ENCODE measurements at places on chromosomes 7 and 10.

DNA sequence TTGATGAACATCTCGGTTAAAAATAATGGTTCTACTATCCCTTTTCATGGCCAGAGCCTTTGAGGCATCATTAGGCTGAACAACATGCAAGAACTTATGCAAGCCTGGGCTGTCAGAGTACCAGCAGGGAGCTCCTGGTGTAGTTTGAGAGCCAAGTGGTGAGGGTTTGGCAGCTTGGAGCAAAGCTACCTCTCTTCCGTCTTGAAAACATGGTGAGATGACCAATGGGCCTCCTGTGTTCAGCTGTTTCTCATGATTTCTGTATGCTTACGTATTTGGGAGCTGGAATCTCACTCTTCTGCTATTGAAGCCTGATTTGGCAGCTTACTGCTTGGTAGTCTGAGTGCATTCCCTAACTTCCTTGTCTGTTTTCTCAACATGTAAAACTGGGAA, 150.4 kb downstream of the CXCL12 start:
- peak; percentile 48 for ATAC-seq

GRCh38 chr7:146773506-146773905, 656.9 kb downstream of the CNTNAP2 start:
- ATAC-seq, result no peak

- ATAC-seq, result no peak
Measured at GRCh38 chr10:77264107-77264506, 373.5 kb downstream of the KCNMA1 start.

DNA sequence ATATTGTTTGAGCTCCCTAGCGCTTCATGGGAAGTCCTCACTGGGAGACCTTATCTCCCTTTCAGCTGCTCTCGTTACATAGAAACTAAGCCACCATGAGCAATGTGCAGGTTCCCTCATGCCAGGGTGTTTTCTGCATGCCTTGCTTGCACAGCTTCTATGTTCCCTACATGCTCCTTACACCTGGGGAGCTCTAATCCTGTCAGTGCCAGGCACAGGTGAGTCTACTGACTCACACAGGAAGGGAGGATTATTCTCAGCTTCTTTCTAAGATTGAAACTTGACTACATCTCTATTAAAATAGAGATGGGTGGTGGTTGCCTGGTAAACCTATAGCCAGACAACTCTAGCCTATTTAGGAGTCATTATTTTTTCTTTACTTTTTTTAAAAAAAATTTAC, 375.7 kb upstream of the CDC14C start:
- no peak for ATAC-seq

DNA sequence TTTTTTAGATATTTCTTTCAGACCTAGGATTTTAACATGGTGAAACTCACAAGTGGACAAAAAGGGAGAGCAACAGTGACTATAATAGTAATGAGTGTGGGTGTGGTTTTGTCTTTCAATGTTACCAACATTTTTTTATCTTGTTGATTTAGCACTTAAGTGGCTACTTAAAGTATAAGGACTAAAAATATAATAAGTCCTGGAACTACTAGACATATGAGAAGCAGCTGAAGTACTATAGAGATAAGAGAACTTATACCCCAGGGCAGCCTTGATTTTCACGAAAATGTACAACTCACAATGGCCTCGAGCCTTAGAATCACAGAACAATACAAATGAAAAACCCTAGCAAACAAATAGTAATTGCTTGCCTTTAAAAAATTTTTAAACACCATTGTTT, 1151.8 kb downstream of the TYW1 start:
- no peak for ATAC-seq

DNA sequence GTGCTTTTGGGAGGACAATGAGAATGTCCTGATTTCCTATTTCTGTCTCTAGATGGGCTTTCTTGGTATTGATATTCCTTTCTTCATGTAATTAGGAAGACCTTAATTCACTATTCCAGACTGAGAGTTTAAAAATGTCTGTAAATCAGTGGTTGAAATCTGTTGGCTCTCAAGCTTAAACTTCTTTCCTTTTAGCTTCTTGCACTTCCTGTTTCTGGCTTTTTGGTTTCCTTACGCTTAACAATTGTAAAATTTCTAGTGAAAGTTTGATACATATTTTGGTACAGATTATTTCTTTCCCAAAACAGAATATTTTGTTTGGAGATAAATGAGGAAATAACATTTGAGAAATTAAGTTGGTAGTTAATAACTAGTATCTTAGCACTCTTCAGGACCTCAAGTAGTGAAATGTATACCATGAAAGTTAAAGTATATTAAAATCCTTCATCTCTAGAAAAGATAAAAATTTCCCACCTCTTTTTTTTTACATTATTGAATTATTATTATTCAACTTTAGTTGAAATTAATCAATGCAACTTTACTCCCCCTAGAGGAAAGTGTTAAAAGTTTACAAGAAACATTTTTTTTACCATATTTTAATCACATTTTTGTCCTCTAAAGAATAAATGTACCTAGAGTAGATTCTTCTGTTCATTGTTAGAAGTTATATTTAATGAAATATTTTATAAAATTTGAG, 137.2 kb downstream of the PHTF2 start:
- ATAC-seq, result no peak

DNA sequence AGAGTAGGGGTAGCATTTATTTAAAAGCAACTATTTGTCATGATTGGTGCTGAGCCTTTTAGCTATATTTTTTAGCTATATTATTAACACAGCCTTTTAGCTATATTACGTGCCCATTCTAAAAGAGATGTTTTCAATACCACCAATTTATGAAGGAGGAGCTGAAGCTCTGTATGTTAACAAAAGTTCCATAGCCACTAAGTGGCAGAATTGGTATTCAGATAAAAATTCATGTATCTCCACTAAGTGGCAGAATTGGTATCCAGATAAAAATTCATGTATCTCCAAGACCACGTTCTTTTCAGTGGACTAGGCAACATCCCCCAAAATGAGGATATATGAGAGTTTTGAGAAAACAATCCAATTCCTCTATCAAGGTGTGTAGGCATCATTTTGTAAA, 268.6 kb downstream of the HGF start:
- no peak for ATAC-seq

DNA sequence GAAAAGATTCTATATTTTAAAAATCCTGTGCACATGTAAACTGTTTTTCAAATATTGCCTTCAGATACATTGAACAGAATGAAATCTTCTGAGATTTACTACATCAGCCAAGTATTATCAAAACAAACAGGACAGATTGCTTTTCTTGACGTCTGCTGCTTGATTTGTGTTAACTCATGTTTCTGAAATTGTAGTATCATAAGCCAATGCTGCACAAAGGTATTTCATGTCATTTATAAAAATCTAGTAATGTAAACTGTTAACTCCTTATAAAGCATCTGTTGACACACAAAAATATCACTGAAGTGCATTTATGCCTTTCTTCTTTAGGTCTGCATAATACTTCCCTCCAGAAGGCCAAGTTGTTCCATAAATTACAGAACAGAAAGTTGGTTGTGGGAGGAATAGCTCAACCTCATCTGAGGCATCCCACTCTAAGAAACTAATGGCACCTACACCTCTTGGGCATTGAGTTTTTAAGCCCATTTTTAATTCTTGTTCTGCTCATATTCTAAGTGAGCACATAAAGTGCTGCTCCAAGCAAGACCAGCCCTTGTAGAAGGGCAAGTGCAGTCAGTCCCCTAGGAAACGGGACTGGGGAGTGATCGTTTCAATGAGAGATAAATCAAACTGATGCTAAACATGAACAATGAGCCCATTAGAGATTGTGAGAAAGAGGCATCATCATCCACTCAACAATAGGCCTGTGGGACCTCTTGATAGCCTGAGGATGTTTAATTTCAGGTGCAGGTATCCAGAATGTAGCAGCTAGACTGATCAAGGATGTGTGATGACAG, 28.5 kb downstream of the CAV1 start:
- ATAC-seq, result no peak

DNA sequence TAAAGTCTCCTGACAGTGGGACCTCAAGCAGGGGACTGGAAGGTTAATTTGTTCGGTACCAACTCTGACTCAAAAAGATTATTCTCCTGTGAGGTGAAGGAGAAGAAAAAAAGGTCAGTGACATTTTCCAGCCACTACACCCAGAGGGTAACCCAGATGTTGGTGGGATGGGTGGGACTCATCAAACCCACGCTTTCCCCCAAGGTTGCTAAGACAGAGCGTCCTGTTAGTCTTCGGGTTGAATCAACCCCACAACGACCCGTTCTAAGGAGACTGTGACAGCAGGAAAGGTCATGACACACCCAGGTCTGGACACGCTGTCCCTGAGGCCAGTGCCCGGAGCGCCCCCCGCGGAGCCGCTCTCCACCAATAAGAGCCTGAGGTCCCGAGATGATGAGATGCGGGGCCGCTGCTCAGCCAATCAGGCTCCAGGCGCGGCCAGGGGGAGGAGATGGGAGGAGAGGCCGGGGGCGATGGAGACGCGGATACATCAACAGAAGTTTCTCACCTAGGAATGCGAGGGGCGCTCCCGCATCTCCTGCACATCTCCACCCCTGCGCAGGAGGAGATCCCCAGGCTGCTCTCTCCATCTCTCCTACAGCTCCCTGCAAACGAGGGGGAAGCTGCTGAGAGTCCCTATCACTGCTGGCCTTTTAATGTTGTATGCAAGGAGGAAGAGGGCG, at the start of gene WNT16:
TSS of gene WNT16 (plus strand) at position 493 of the 683 bp plus-strand sequence. CDS start 293 bp downstream, outside the sequence.
- ATAC-seq, result no peak

DNA sequence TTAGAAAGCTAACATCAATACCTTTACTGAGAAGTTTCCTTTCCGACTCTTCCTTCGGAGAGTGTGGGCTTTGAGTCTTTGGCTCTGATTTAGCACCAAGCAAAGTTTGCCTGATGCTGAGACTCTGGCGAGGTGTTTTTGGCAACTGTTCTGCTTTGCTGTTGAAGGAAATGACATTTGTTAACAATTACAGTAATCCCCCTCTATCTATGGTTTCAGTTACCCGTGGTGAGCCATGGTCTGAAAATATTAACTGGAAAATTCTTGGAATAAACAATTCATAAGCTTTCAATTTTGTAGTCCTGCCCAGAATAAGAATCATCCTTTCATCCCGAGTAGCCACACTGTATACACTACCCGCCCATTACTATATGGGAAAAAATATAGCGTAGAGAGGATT, 126.3 kb downstream of the ARHGAP21 start:
- ATAC-seq, result no peak

DNA sequence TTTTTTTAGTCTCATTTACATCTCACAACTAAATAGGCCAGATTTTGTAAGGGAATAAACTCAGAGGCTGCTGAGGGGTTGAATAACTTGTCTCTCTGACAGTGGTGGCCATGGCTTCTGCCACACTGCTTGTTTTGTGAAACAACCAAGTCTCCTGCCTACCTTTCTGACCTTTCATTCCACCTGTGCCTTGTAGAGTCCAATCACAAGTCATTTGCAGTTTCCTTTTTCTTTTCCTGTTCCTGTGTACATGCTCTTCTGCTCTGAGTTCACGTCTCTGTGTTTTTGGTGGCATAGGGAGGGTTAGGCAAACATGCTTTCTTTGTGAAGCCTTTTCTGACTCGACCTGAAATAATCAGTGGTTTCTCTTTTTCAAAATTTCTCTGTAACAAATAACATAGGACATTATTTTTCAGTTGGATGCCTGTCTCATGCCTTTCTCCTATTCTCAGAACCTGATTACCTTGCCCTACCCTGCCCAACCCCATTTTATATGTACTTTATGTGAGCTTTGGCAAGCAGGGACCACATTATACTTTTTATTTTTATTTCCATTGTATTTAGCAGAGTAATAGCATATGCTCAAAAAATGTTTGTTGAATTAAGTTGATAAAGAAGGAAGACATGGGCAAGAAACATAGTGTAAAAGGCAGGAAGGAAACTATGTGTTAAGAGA, 81.7 kb downstream of the HDAC9 start:
- no peak for ATAC-seq

- ATAC-seq, result no peak
Measured at GRCh38 chr7:127913686-127914085, 117.6 kb downstream of the LRRC4 start.

GRCh38 chr7:134060874-134061273, 66.3 kb upstream of the LRGUK start:
- ATAC-seq, result no peak

GRCh38 chr10:90805206-90805605, 52.6 kb downstream of the HTR7 start:
- no peak for ATAC-seq

DNA sequence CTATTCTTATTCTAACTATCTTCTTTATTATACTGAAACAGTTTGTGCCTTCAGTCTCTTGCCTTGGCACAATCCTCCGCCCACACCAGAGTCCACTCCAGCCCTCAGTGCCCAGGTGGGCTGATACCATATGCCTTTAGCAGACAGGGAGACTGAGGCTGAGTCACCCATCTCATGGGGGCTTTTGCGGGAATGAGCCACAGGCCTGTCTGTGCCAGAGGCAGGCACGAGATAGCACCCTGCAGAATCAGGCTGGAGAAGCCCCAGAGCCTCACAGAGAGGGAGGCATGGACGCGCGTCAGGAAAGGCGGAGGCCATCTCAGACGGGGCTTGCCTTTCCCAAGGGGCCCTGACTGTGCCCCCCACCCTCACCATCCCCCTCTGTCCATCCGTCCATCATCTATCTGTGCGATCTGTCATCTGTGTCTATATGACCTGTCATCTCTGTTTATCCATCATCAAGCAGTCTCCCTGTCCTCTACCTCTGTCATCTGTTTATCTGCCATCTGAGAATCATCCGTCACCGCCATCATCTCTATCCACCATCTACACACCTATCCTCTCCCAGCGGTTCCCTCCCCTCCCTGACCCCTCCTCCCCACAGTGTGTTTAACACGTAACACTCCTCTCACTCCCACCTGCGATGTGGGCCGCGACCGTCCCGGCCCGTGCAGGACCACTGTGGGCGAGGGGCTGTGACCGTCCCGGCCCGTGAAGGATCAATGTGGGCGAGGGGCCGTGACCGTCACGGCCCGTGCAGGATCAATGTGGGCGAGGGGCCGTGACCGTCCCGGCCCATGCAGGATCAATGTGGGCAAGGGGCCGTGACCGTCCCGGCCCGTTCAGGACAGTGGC, 7.3 kb upstream of the ADAP1 start:
- no peak for ATAC-seq

GRCh38 chr10:78250313-78251015, 216.8 kb downstream of the RPS24 start:
- no peak for ATAC-seq

DNA sequence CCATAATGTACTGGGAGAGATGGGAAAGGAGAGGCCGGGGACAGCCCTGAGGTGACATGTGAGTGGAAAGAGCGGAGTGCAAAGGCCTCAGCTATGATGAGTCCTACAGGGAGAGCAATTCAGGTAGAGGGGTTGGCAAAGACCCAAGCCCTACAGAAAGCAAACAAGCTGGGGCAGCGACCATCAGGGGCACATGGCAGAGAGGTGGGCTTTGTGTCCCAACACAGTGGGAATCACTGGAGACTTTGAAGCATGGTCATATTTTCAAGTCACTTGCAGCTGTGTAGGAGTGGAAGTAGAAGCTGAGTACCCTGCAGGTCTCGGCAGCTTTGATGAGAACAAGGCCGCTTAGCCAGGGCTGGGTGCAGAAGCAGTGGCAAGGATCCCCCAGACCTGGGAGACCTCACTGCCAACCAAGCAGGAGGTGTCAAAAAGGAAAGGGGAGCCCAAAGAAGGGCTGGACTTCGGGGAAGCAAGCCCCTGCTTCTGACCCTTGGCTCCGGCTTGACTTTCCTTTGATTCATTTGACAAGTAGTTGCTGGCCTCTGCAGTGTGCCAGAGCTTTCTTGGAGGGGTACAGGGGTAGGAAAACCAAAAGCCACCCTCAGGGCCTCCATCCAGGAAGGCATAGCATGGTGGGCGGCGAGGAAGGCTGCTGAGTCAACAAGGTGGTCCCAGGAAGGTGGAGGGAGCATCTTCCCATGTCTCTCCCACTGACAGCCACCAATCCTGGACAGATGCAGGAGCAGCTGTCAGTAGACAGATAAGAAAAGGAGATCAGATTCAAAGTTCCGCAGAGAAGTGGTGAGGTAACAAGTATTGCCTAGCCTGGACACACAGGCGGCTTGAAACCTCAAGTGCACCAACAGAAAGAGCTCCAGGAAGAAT, 1.9 kb upstream of the PGAM2 start:
- ATAC-seq, result no peak
